AG09319 (cell line): ENCODE measurements at places on chromosomes 6 and 20.

DNA sequence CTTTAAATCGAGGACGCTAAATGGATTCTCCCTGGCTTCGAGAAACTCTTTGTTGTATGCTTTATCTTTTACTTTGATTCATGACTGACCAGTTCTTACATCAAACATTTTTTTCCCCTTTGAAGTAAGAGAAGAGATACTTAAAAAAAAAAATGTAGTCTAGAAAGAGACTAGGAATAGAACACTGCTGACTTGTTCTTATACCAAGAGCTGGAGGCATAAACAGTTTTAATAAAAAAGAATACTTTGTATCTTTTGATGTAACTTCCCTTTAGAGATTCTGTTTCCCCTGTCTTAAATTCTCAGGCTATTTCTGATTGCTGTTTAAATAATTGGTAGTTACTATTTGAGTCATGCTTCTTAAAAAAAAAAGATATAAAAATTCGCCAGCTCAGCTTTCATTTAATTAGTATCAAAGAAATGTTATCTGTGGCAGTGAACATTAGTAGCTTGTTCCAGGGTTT lies 4.8 kb downstream of the ASXL1 start:
- no peak for DNase-seq

DNA sequence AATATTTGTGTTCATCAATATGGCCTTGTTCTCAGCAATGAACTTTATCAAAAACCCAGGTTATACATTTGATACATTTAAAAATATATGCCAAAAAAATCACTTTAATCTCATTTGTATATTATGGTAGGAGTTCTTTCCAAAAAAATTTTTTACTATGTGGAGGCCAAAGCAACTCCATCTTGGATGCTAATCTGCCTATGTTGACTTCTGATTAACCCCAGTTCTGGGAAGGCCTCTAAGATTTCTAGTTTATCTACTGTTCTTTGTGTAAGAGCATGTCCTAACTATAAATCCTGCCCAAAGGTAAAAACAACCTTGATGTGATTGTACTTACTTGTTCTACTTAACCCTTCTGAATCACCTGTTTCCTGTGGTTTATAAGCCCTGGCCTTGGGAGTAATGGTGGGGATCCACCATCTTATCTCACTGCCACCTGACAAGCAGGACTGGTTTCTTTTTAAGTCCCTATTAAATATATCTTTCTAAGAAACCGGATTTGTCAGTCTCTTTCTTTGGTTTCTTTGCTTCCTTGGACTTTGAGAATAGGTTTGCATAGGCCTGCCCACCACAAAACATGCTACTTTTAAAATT lies 46.7 kb downstream of the RNGTT start:
- no peak for DNase-seq

- no peak for DNase-seq
These were observed 20.0 kb upstream of the CDYL start for GRCh38 chr6:4756247-4756646.

- DNase-seq: no peak
These were observed 37.7 kb downstream of the HLA-DRB5 start for GRCh38 chr6:32492351-32492750.

DNA sequence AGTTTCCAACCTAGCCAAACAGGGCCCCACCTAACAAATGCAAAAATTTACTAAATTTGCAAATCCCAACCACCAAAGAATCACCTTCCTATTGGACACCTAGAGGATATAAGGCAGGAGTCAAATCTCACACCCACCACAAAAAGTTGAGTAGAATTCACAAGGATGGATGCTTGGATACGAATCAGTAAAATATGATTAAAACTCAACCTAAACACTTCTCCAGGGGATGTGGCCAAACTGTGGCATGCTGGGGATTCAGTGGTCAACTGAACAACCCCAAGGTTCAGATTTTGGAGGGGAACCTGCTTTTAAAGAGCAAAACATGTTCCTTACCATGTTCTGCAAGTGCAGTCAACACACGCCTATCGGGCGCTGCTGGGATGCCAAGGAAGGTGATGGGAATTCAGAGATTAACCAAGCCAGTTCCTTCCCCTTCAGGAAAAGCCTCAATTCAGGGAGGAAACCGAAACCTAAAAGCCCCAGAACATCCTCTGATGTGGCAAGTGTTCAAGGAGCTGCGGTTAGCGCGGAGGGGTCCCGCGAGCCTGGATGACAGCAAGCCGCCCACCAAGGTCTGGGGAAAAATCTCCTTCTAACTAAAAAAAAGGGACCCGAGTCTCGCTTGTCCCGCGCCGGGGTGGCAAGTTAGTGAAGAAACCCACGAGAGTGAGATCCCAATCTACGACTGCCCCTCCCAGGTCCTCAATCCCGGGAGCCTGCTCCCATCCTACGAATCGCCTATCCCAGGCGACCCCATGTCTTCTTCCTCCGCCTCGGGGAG lies 902 bp downstream of the SAMHD1 start:
- no peak for DNase-seq
